ENCODE measurements at places on chromosomes 6 and 20. TPM values are rescaled to one million over a fixed set of nuclear protein-coding genes. Genes with fewer than 3 reads are reported as not detected.

KCNS1 gene
- total RNA-seq: not detected

POU3F2 gene
- not detected for total RNA-seq

PKHD1 gene
- 0.08 TPM for total RNA-seq

CLDN20 gene
- total RNA-seq: not detected

HMGA1 gene
- total RNA-seq: 48.0 TPM

PROKR2 gene
- not detected for total RNA-seq

ZNF165 gene
- total RNA-seq: 4.8 TPM

EYA2 gene
- 10.6 TPM for total RNA-seq

RNF39 gene
- not detected for total RNA-seq

SAMHD1 gene
- total RNA-seq: 60.6 TPM

SEL1L2 gene
- not detected for total RNA-seq

UBE2V1 gene
- 97.5 TPM for total RNA-seq

CEP57L1 gene
- 22.6 TPM for total RNA-seq

LPA gene
- not detected for total RNA-seq

SLC13A3 gene
- total RNA-seq: 1.9 TPM

COL11A2 gene
- total RNA-seq: 2.8 TPM

DNAH8 gene
- total RNA-seq: 0.11 TPM

Data from thyroid gland (tissue), 4 donors.